ENCODE measurements at places on chromosomes 12 and 14.

DNA sequence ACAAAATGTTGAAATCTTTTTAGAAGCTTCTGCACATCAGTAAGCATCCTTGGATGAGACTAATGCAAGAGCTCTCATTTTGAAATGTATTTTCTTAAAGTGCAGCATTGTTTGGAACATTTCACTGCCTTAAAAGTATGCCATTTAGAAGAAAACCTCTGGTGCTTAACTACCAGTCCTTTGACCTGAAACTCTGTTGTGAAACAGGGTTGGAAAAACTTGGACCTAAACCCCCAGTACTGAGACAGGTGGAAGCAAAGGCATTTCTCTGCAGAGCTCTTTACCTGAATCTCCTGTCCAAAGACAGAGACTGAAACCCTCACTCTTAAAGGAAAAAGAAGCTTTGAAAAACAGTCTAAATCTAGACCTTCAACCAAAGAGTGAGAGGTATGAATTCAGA lies 207.2 kb downstream of the NUBPL start:
- no peak for DNase-seq

DNA sequence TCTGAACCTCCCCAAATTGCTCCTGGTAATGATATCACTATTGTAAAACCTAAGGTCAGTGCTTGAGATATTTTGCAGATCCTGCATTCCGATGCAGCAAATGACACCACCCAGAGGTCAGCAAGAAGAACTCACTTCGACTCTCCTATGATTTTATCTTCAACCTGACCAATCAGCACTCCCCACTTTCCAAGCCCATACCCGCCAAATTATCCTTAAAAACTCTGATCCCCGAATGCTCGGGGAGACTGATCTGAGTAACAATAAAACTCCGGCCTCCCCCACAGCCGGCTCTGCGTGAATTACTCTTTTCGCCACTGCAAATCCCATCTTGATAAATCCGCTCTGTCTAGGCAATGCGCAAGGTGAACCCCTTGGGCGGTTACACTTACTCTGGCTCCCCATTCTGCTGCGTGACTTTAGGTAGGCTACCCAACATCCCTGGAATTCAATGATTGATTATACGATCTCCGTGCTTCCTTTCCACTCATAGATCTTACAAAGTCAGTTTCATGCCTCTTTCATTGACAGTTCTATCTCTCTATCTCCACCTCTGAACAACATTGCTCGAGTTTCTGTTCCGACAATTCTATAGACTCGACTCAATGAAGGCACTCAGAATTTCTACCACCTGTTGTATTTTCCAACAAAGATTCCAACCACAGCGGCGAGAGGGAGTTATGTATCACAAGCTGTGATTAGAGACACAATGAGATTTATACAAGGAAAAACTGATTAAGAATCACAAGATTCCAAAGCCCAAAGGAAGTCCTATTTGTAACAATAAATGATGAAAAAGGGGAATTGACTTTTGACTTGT lies 939 bp downstream of the NPC2 start:
- no peak for DNase-seq

DNA sequence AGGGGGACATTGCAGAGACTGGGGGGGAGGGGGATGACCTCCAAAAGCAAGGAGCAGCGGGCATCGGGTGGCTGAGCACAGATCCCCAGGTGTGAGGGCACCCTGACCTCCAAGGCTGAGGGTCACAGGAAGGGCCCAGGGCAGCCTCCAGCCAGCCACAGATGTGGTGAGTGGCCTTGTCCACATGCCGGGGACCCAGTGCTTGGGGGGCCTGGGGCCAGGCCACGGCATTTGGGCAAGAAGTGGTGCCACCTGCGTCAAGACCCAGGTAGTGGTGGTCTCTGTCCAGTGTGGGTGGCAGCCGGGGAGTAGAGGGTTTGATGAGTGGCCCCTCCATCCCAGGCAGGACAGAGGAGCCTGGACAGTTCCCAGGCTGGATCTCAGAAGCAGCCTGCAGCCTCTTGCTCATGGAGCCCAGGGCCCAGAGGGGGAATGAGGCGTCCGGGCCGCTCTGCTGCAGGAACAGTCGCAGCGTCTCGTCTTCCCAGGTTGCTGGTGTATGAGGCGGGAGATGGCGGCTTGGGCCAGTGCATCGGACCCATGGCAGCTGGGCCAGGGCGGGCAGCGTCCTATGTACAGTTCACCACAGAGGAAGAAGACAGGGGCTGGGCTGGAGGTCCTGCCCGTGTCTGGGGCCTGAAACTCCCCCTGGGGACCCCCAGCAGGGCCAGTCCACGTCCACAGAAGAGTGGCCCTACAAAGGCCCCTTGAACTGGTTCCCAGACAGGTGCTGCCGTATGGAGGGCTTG lies 33.5 kb downstream of the CCNK start:
- DNase-seq = no peak

DNA sequence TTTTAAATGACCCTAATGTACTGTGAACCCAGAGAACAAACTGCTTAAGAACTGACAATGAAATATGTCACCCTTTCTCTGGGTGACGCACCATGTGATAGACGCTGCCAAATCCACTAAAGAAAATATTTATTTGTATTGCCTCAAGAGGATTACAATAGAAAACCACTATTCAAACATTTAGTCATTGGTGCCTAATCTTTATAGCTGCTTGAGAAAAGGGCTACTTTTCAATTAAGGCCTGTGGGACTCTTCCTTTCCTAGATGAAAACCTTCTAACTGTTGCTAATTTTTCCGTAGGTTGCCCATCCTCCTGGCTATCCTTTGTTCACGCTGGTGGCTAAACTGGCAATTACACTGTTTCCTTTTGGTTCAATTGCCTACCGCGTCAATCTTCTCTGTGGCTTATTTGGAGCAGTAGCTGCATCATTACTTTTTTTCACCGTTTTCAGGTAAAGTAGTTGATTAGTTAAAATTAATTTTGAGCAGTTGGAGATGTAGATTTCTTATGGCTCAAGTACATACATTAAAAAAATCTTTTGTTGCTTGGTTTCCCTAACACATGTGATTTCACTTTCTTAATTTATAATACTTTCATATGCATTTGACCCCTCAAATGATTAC lies 6.0 kb downstream of the TMEM260 start:
- DNase-seq = no peak

DNA sequence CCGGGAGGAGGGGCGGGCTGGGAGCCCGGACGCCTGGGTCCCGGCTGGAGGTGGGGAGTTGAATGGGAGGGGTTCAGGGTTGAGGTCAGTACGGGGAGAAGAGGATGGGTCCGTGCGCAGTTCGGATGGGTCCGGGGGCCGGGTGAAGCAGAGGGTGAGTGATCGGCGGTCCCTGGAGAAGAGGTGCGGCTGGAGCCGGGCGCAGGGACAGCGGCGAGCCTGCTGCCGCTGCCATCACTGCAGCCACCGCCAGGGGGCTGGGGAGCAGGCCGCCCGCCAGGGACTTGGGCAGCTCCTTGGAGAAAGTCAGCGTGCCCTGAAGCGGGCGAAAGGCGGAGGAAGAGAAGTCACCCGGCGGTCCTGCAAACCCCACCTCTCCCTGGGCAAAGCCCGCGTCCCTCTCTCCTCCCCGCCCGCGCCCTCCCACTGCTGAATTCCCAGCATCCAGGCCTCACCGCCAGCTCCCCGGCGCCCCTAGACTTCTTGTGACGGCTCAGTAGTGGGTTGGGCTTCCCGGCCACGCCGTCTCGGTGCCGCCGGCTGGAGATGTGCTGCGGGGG lies 6.0 kb upstream of the GPR84 start:
- DNase-seq = no peak

- DNase-seq = no peak
Measured at GRCh38 chr14:68550338-68550715, 242.5 kb downstream of the ZFP36L1 start.

DNA sequence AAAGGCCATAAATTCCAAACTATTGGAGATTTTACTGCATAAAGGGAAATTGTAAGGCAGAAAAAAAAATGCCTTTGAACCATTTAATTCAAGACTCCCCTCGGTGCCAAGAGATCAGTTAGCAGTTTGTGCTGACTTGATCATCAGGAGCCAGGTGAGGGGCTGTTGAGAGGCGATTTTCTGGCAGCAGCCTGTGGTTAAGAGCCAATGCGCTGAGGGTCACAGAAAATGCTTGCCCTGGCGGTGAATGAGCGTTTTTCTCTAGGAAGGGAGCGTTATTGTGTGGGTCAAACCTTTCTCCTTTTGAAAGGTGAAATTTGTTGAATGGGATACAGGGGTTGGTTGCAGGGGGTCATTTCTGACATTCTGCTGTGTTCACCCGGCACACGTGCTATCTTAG lies 4.7 kb downstream of the SRRM4 start:
- no peak for DNase-seq

Measured in T-helper 2 cell (primary cell).